T-helper 2 cell (primary cell): ENCODE measurements at places on chromosomes 4 and X.

DNA sequence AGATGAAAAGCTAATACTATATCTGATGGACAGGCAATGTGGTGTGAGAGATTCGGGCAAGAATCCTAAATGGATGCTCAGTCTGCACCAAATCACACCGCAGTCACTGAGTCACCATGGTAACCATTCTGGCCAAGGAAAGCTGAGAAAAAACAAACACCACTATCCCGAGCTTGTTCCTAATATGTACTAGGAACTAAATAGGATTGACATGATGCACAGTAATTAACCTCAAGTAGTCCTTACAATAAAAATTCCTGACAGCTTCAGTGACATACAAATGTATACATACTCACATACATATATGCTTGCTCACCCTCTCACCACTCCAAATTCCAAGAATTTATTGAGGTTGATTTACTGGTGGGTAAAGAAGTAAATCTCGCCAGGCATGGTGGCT is 1.1 kb upstream of the RAB40A start:
- DNase-seq = no peak

GRCh38 chr4:22072726-22073125 is 124.2 kb upstream of the KCNIP4 start:
- DNase-seq = no peak

GRCh38 chr4:107153956-107154355 is 117.8 kb upstream of the DKK2 start:
- no peak for DNase-seq

- no peak for DNase-seq
Observed at GRCh38 chr4:183304538-183304937, 15.5 kb downstream of the CLDN22 start.
